Cerebellum (tissue), 4 donors: ENCODE measurements at places on chromosomes 7 and 10. TPM values are rescaled to one million over a fixed set of nuclear protein-coding genes. Genes with fewer than 3 reads are reported as not detected.

Gene ANKRD7
- 9.3 TPM for total RNA-seq

Gene PPP1R17
- total RNA-seq: 4.4 TPM

Gene SVIL
- total RNA-seq: 46.3 TPM

Gene LRRC18
- not detected for total RNA-seq

Gene EIF5AL1
- total RNA-seq: 0.09 TPM

DNA sequence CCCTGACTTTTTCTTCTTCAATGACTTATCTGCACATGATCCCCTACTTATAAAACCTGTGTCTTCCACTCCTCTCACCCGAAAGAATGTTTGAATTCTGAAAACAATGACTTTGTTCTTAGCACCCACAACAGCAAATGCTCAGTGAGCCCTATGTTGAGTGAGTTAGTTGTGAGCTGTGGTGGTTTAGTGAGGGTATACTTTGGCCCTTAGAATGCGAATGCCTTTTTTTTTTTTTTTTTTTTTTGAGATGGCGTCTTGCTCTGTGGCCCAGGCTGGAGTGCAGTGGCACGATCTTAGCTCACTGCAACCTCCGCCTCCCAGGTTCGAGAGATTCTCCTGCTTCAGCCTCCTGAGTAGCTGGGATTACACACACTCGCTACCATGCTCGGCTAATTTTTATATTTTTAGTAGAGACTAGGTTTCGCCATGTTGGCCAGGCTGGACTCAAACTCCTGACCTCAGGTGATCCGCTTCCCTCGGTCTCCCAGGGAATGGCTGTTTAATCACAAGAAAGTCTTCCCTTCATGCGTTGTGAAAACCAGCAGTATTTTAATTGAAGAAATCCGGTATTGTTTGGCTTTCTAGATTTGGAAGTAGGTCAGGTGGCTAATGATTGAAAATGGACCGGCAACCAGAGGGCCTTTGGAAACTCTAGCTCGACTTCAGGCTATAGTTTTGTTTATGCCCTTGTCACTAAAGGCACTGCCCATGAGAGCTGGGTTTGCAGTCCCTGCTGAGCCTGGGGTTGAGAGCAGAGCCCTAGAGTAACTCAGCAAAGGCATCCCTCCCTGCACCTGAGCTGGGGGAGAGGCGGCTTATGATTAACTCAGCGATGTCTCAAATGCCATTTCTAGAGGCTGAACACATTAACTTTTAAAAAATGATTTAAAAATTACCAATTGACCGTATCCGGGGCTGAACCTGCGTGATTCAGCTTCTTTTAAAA, 41.3 kb downstream of the CUX1 start:
- DNase-seq: no peak

DNA sequence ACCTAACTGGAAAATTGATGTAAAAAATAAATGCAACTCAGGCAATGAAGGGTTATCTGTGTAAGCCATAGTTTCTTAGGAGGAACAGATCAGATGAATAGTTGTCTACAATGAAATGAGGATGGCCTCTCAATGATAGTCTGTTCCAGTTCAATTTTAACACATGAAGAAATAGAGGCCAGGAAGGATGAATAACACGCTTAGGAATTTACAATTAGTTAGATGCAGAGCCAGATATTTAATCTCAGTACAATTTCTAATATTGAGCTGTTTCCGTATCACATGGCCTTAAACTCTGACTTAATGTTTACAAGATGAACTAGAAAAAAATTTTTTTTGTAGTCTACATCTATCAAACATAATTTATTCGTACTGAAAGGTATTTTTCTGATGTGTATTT, 176.6 kb downstream of the GALNT11 start:
- no peak for DNase-seq

GRCh38 chr7:125195156-125195555, 265.5 kb upstream of the POT1 start:
- no peak for DNase-seq

DNA sequence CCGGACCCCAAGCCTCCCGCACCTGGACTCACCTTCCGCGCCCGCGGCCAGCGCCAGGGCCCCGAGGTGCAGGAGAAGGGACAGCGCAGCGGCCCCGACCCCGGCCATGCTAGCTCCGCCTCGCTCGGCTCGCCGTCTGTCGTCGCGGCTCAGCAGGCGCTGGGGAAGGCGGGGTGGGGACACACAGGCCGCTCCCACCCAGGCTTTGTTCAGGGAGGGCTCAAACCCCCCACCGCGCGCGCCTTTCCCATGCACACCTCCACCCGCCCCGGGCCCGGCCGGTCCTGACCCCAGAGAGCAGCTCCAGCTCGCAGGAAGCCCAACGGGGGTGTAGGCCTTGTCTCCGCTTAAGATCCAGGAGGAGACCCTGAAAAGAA, at the start of gene KCP:
Gene KCP, minus strand, starts transcription at position 141 of the 377 bp plus-strand sequence. Its CDS starts 33 bp downstream, at position 108.
- no peak for DNase-seq

- no peak for DNase-seq
Observed at GRCh38 chr10:28681291-28681763, 4.0 kb downstream of the BAMBI start.

DNA sequence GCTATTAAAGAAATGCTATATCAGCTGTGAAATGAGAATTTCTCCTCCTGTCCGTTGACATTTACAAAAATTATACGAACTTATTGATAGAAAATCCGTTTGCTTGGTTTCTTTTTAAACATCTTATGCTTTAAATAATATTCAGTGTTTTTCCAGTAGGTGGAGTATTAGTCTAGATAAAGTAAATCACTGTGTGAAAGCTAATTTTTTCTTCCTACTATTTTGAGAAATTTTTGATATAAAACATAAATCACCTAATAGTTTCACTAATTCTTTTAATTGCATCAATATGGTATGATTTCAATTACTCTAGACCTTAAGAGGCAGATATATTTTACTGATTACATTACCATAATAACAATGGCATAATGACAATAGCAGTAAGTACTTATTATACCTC, 335.2 kb upstream of the C7orf33 start:
- no peak for DNase-seq

GRCh38 chr7:47942132-47942531, 6.1 kb downstream of the PKD1L1 start:
- DNase-seq: no peak

DNA sequence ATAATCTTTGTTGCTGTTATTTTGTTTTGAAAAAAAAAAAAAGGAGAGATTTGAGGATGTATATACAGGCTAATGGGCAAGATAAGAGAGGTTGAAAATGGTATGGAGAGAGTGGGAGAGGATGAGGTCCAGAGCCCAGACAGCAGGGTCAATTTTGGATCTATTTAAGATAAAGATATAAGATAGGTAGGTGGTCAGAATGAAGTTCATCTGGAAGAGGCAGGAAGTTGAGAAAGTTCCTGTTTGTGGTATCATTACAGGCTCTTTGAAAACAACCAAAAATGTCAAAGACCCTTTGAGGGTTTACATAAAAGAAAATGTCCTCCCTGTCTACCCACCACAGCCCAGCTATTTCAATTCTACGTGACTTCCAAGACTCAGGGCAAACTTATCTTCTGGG, 7.5 kb downstream of the CEP41 start:
- DNase-seq: no peak
